Omental fat pad (tissue), 4 donors: ENCODE measurements at places on chromosomes 2 and 18.

DNA sequence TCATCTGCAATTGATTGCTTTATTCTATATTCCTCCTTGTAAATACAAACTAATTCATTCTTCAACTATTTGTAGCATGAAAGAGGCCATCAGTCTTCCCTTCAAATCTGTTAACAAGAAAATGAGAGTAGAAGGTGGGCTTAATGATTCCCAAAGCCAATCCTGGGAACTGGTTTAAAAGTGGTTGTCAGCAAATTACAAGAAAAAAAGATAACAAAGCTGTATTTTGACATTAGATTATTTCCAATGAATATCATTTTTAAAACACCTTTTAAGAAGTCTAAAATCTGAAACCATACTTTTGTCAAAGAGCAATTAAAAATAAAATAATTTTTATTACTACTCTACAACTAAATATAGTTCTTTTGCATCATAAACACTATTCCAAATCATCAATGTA, 139.2 kb downstream of the DYM start:
- no peak for DNase-seq

DNA sequence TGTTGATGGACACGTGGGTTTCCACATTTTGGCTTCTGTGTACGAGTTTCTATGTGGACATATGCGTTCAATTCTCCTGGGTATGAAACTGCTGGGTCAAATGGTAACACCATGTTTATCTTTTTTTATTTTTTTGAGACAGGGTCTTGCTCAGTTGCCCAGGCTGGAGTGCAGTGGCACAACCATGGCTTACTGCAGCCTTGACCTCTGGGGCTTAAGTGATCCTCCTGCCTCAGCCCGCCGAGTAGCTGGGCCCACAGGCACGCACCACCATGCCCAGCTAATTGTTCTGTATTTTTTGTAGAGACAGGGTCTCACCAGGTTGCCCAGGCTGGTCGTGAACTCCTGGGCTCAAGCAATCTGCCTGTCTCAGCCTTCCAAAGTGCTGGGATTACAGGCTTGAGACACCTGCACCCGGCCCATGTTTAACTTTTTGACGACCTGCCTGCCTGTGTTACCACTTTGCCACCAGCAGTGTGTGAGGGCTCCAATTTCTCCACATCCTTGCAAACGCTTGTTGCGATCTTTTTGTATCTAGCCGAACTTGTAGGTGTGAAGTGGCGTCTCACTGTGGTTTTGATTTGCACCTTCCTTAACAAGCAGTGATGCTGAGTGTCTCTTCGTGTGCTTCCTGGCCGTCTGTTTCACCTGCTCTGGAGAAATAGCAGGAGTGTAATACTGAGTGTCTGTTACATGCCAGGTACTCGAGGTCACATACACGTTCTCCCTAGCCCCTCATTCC, 6.9 kb downstream of the HSBP1L1 start:
- no peak for DNase-seq

DNA sequence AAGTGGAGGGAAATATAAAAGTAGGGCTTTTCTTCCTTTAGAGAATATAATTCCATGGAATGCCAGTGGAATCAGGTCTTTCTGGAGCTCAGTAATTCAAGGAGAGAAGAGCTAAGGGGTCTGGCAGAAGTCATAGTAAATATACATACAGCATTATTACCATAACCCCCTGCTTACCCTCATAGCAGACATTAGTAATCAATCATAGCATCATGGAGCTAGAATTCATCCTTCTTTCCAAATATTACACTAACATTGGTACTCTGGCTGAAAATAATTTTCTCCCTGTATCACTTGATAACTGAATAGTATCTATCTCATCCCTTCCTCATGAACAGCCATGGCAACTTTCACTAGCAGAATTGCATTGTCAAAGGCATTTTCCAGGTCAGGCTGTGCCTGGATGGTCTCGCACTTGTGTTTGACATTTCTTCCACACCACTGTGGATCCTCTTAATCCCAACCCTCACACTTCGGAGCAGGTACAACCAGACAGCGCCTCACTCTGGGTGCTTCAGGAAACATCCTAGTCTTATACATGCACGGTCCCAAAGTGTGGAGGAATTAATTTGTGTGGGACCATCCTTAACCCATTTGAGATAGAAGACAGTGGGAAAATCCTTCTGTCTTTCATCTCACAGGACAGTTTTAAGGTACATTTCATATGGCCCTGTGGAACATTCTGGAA, 84.2 kb upstream of the SEC11C start:
- no peak for DNase-seq

GRCh38 chr2:54608224-54608623, 115.2 kb upstream of the EML6 start:
- no peak for DNase-seq

- no peak for DNase-seq
Observed at GRCh38 chr2:182740701-182741100, 24.6 kb downstream of the DNAJC10 start.

GRCh38 chr2:176468457-176469113, 199.3 kb downstream of the MTX2 start:
- no peak for DNase-seq

DNA sequence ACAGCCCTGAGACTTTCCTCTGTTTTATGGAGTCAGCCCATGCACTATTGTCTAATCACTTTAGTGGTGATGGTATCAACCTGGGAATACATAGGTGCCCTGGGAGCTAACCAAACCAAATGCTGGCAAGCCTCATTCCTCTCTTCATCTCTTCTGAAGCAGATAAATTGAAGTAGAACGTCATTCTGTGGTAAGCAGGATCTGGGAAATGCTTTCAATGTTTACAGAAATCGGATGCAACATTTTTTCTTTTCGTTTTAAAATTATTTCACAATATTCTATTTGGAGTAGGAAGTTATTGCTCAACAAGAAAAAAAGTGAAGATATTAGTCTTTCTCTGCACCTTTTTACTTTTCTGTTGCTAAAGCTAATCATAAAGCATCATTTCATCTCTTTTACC, 114.2 kb downstream of the RBMS1 start:
- DNase-seq, result no peak

DNA sequence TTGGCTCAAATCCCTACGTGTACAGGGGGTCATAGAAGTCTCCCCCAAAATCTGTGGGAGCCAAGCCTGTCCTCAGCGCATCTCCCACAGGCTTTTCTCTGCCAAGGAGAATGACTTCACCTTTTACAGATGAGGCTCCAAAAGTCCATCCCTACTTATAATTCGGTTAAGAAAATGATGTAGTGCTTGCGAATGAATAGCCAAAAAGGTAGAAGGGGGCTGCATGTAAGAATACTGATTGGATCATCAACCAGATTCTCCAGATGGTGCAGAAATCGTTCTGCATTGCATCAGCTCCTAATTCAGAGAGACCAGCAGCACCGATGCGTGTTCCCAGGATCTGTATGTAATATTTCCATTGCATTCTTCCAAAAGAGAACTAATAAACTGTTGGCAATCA, 91.9 kb downstream of the EPHA4 start:
- no peak for DNase-seq

DNA sequence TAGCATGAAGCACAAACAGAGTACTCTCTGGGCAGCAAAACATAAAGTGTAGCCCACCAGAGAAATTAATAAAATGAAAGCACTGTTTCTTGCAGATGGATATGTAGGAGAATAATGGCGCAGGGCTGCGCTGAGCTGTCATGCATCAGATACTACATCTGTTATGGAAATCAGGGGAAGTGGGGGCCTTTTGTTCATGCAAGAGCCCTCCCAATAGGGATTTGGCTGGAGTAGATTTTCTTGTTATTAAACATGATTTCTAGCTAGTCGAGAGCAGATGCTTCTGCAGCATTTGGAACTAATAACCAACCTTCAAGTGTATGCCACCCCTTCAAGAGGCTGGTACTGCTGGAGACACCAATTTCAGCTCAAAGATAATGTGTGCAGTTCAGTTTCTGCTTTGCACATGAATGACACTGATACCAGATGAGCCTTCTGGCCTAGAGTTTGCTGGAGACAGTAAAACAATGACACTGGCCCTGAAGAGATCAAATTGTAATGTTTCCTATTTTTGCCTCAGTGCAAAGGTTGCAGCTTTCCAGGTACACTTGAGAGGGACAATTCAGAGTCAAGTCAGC, 58.0 kb downstream of the RND3 start:
- no peak for DNase-seq

- DNase-seq, result no peak
Observed at GRCh38 chr2:186610785-186611184, 20.9 kb downstream of the ITGAV start.

DNA sequence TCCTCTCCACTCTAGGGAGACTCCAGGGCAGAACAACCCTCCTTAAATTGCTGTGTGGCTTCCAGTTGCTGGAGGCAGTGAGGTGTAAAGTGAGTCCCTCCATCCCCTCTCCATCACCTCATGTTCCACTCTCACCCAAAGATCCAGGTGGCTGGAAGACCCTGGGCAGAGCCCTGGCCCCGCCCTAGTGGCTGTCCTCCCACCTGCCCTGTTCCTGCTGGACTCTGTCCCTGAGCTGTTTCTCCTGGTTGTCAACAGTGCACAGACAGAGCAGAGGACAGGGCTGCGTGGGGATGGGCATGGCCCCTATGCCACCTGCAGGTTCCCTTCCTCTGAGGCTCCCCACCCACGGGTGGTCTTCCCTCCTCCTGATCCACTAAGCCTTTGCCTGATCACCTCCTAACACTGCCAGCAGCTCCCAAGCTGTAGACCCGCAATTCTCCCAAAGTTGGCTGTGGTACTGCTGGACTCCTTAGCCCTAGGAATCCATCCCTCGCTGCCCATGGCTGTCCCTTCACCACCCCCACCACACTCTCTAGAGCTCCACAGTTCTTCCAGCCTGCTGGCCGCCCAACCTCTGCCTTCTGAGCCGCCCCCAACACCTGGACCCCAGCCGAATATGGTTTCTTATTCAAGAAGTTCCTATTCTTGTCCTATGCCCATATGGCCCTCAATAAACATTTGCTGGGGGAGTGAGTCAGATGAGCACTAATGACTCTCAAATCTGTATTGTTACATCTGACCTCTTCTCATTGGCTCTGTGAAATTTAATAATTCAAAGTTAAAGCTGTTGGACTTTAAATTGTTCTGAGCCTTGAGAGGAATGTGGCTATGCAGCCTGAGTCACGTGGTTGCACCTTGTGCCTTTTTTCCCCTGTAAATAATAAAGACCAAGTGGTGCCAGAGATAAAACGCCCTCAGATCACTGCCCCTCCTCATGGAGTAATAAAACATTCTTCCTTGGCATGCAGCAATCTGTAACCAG, 260.0 kb upstream of the HS6ST1 start:
- no peak for DNase-seq

GRCh38 chr18:72672364-72673184, 128.4 kb upstream of the CBLN2 start:
- DNase-seq, result no peak

- DNase-seq, result no peak
Observed at GRCh38 chr2:159088906-159089305, 120.5 kb downstream of the TANC1 start.

GRCh38 chr2:6999211-6999877, 82.1 kb downstream of the RNF144A start:
- DNase-seq, result no peak

DNA sequence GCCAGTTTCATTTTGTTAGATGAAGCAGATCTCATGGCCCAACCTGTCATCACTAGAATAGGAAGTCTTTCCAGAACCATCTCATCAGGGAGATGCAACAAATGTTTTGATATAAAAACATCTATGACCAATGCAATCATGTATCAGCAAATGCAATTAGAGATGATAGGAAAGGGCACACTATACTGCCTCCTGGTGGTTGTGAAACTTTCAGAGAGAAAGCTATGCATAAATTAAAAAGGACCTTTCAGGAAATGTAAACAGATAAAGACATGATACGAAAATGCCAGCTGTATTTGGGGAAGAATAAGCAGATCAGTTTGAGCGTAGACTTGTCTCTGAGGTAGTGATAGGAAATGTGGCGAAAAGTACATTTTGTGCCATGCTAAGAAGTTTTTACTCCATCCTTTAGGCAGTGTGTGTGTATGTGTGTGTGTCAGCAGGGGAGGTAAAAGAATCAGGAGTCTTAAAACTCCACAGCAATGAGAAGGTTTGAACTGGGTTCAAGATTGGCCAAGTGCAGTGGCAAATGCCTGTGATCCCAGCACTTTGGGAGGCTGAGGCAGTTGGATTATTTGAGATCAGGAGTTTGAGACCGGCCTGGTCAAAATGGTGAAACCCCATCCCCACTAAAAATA, 479.3 kb downstream of the CPS1 start:
- no peak for DNase-seq

- no peak for DNase-seq
Observed at GRCh38 chr18:52222211-52222610, 117.8 kb upstream of the DCC start.

DNA sequence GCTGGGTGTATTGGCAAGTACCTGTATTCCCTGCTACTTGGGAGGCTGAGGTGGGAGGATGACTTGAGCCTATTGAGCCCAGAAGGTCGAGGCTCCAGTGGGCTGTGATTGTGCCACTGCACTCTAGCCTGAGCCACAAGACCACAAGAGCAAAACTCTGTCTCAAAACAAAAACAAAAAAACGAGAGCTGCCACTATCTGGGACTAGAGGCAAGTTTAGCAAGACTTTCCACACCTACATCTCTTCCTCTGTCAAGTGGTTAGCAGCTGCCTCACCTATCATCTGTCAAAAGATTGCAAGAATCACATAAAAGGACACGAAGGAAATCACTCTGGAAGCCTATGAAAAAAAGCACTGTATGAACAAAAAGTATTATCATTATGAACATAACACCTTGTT, 55.2 kb upstream of the RIOK3 start:
- DNase-seq, result no peak

DNA sequence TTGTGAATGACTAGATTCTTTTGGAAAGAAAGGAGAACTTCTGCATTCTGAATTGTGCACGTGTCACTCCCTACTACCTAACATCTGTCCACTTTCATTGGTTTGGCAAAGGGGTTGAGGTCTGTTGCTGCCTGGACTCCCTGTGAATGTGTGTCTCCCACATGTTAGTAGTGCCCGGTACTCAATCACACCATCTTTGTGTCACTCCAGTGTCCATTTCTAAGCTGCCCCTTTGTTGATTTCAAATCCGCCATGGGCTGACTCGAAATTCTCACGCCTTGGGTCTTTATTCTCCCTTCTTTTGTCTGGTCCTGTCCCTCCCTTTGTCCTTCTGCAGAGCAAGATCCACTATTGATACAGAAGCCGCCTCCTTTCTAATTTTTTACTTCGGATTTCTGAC, 7.5 kb downstream of the DPYSL5 start:
- DNase-seq, result no peak

GRCh38 chr18:37527395-37527794, 38.2 kb downstream of the CELF4 start:
- no peak for DNase-seq

- no peak for DNase-seq
Observed at GRCh38 chr18:68417166-68417799, 297.6 kb downstream of the TMX3 start.

GRCh38 chr2:61241266-61241665, 79.3 kb downstream of the C2orf74 start:
- DNase-seq, result no peak

GRCh38 chr2:221715523-221716247, 143.6 kb upstream of the EPHA4 start:
- DNase-seq, result no peak

- DNase-seq, result peak; percentile 49
Observed at GRCh38 chr2:36355151-36355889, at the start of gene CRIM1. Gene CRIM1, plus strand, starts transcription at chr2:36355778. Its CDS starts 515 bp downstream, at chr2:36356293.

- DNase-seq, result peak; percentile 33
Observed at GRCh38 chr2:143110758-143111428, 18.3 kb upstream of the ARHGAP15 start.
